ENCODE measurements at places on chromosomes 5 and 9.

GRCh38 chr9:80387828-80388227, 816.1 kb downstream of the TLE4 start:
- no peak for DNase-seq

DNA sequence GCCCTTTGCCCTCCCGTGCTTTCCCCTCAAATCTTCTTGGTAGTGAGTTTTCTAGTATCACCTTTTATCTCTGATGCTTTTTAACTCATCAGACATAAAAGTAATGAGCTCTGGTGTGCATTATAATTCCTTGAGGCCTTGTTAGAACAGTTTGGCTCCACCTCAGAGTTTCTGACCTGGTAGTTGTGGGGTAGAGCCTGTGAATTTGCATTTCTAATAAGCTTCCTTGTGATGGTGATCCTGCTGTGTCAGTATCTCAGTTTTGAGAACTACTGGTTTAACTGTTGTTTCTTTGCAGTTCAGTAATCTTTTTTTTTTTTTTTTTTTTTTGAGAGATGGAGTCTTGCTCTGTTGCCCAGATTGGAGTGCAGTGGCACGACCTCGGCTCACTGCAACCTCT, 31.1 kb downstream of the UBE2D2 start:
- DNase-seq = no peak

GRCh38 chr5:170466988-170467707, 36.7 kb upstream of the KCNIP1 start:
- no peak for DNase-seq

- no peak for DNase-seq
These were observed 26.1 kb upstream of the GLRA1 start for GRCh38 chr5:151950706-151951105.

DNA sequence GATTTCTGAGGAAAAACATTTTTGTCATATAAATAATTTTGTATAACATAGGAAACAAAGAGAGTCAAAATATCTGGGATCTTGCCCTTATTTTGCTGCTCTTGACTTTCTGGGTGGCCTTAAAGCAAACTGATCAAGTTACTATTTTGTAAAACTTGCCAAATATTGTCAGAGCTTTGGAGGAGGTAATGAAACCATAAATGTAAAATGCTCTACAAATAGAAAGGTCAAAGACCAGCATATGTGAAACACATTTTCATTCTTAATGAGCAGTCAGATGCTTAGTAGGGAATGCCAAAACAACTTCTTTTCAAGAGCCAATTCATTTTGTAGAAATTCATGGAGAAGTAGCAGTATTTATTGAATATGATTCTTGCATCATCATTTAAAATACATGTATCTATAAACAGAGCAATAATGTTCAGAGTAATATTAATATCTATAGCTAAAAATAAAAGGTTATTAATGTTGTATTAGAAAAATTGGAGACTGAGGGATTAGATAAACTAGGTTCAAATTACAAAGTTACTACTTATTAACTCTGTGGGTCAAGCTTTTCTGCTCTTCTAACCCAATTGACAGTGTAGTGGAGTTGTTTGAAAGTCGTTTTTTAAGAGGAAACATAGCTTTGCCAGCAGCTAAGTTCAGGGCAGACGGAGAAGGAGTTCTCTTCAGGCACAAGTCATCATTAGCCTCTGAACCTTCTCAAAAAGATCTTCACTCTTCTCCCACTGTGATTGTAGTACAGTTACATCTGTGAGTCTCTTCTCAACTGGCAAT, 2053.1 kb downstream of the EFNA5 start:
- no peak for DNase-seq

- no peak for DNase-seq
These were observed 98.0 kb downstream of the TRIO start for GRCh38 chr5:14241141-14241540.

GRCh38 chr5:116585227-116585626, 10.6 kb upstream of the SEMA6A start:
- no peak for DNase-seq

DNA sequence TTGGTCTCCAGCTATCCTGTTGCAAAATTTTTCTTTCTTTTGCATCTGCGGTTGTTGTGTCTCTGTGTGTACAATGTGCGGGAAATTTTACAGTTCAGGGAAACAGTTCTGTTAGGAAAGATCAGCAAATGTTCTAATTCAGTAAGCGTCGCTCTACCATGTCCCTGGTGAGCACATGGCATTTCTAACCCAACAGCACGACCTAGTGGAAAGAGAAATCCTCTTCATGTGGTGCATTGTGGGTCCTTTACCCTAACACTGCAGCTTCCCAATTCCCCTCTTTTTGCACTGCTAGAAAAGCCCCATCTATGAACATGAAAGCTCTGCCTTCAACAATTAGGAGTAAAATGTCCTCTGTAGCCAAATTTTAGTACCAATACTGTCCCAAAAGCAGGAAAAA, 974.2 kb upstream of the CDH9 start:
- peak; percentile 34 for DNase-seq

DNA sequence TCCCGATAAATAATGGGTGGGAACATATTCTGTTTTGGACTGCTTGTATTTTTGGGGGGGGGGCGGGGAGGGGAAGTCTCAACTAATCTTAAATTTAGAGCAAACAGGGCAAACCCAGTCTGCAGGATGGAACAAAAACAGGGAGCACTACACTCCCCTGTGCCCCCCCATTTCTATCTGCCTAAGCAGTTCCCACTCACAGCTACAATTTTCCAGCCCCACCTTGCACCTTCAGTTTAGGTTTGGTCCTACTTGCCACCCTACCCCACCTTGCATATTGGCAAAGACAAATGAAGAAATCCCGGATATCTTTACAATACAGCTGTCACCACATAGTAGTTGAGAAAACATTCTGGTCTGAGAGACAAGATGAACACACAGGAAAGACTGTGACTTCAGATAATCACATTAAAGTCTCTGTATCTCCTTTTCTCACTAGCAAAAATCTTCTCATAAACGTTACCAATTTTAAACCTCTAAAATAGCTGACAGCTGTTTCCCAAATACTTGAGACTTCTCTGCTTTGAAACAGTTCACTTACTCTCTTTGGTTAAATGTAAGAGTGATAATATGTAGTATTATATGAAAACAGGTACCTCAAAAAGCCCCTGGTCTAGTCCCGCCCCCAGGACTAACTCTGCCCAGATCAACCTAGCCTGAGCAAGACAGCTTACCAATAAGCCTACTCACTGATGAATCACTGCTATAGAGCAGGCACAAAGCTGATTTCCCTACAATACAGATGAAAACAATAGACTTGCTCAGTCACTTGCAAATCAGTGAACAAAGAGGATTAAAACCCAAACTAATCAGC, 5.2 kb upstream of the RAPGEF6 start:
- DNase-seq = peak; percentile 90

DNA sequence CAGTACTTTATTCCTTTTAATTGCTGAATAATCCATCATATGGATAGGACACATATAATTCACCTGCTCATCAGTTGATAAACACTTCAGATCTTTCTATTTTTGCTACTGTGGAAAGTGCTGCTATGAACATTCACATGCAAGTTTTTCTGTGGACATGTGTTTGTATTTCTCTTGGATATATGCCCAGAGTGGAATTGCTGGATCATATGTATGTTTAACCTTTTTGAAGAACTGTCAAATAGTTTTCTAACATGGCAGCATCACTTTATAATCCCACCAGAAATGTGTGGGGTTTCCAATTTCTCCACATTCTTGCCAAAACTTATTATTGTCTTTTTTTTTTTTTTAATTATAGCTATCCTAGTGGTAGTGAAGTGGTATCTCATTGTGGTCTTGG, 15.1 kb downstream of the CARTPT start:
- DNase-seq = no peak

DNA sequence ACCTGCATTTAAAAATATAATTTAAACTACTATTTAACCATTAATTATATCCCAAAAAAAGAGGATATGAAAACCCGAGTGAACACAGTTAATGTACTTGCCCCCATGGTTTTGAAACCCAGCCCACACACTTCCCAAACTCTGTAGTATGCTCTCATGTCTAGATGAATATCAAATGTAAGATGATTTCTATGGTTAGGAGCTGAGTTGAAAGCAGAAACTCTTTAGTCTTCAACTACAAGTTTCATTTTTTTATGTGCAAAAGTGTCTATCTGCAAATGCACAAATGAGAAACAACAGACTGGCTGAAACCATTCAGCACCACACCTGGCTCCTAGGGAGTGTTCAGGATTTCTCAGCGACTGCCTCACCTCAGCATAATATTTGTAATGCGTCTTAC, 183.3 kb downstream of the SEMA5A start:
- DNase-seq = peak; percentile 15

DNA sequence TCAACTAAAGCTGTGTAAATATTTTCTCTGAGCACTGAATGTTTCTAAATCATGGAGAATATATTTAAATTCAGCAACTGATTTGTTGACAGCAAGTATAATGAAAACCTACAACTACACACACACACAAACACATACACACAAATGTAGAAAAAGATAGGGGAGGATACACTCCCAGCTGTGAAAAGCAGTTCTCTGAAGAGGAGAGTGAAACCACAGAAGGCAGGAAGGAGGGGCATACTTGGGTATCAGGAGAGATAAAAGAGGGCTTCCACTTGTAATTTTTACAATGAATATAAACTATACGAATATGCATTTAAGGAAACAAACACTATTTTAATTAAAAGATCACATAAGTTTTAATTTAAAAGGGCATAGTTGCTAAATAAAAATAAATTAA, 227.8 kb upstream of the SLC24A2 start:
- DNase-seq = peak; percentile 40

GRCh38 chr5:172167895-172168294, 20.1 kb downstream of the STK10 start:
- DNase-seq = no peak

DNA sequence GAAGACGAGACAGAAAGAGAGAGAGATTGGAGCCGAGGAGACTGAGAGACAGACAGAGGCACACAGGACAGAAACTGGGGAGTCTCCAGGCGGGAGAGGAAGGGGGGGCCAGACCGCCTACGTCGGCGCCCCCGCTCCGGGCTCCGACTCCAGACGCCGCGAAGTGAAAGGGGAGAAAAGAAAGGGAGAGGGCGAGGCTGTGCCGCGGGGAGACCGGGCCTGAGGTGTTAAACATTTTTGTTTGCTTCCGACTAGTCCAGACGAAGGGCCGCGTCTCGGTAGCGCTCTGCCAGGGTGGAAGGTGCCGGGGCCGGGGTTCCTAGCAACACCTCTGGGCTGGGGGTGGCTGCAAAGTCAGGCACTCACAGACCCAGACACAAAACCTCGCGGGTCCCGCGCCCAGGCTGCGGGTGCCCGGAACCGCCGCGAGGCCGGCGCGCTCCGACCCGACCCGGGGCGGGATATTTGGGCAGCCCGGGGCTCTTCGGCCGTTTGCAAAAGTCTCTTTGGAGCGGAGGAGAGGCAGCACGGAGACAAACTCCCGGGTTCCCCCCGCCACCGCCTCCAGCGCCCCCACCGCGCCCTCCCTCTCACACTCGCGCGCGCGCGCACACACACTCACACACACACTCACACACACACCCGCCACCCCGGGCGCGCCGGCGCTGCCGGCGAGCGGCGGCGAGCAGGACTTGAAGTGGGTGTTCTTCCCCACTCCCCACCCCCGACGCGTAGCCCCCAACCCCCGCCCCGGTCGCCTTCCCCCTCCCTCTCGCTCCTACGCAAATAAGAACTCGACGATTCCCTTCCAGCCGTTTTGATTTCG, 626 bp upstream of the FST start:
- no peak for DNase-seq

GRCh38 chr9:25857147-25857546, 178.9 kb upstream of the TUSC1 start:
- peak; percentile 2 for DNase-seq

DNA sequence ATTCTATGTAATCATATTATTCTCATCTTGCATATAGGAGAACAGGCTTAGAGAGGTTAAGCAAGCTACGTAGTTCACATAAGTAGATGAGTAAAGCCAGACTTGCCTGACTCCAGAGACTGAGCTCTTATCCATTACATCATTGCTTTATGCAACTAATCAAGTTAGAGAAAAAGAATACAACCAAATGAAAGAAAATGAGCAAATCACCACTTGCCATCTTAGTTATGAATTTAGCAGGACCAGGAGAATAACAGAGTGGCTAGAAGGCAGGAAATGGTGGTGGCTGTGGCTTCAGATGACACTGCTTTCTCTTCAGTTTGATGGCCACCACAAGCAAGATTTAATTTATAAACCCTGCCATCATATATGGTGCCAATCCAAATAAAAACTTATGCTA, 26.6 kb downstream of the POC5 start:
- DNase-seq = no peak

GRCh38 chr5:138663009-138663408, 87.8 kb upstream of the HSPA9 start:
- peak; percentile 60 for DNase-seq

- peak; percentile 29 for DNase-seq
These were observed 1062.6 kb downstream of the NR2F1-AS1 start for GRCh38 chr5:92518318-92518904.

GRCh38 chr5:72597456-72597948, 90.3 kb upstream of the ZNF366 start:
- DNase-seq = no peak

GRCh38 chr9:107016383-107016782, 153.4 kb downstream of the ZNF462 start:
- no peak for DNase-seq

DNA sequence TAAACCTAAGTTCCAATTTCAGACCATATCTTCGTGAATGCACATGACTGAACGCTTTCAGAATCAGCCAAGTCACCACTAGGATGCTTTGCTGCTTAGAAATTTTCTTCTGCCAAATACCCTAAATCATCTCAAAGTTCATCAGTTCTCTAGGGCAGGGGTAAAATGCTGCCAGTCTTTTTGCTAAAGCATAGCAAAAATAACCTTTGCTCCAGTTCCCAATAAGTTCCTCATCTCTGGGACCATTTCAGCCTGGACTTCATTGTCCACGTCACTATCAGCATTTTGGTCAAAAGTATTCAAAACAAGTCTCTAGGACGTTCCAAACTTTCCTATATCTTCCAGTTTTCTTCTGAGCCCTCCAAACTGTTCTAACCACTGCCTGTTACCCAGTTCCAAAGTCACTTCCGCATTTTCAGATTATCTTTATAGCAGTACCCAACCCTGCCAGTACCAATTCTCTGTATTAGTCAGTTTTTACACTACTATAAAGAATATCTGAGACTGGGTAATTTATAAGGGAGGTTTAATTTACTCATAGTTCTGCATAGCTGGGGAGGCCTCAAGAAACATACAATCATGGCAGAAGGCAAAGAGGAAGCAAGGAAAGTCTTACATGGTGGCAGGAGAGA, 74.8 kb downstream of the NR3C1 start:
- DNase-seq = no peak

GRCh38 chr5:71738662-71739361, 19.7 kb downstream of the CARTPT start:
- DNase-seq = no peak

GRCh38 chr5:165723931-165724330, 2218.5 kb downstream of the MAT2B start:
- DNase-seq = no peak
